Uterus (tissue), 4 donors: ENCODE measurements at places on chromosomes 6 and 20.

DNA sequence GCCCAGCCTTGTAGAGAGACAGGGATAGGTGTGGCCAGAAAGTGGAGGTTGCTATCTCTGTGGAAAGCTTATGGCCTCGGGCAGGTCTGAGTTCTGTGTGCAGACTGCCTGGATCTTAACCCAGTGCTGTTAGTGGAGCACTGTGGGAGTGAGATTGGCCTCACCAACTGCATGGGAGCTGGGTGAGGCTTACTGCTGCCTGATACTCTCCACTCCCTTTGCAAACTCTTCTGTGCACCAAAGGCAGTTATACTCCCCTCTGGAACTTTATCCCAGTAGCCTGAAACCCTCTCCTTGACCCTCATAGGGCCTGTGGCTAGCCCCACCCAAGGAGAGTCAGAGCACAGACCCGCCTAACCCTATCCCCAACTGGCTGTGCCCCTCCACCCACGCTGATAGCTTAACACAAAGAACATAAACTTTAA is 41.4 kb upstream of the PKIB start:
- DNase-seq = no peak

DNA sequence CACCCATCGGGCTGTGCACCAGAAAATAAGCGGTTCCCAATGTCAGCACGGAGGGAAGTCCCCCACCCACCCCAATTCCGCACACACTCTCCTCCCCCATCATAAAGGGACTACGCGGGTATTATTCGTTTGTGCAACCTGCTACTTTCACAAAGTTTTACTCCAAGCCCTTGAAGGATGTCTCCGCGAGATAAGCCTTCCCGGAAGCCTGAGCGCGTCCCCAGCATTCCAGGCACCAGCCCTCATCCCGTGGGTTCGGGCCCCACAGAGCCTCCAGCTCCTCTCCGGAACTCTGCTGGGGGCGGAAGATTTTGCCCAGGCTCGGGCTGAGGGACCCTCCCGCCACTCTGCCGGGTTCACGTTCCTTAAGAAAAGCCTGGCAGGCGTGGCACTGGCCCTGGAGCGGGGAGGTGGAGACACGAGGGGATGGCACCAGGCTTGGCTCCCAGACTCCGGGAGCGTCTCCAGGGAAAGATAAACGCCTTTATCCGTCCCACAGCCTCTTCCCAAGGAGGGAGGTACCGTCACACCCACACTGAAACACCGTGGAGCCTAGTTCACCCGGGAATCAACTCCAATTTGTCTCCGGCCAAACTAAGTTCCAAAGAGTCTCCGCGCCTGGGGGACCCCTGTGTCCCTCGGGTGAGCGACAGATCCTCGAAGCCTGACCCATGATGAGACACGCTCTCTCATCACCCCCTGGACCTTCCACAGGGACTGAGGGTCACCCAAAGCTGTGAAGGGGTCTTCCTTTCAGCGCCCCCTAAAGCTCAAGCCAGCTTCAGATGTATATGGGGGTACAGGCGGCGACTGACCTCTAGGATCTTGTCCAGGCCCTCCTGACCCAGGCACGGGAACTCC is 934 bp downstream of the KCNK5 start:
- no peak for DNase-seq

DNA sequence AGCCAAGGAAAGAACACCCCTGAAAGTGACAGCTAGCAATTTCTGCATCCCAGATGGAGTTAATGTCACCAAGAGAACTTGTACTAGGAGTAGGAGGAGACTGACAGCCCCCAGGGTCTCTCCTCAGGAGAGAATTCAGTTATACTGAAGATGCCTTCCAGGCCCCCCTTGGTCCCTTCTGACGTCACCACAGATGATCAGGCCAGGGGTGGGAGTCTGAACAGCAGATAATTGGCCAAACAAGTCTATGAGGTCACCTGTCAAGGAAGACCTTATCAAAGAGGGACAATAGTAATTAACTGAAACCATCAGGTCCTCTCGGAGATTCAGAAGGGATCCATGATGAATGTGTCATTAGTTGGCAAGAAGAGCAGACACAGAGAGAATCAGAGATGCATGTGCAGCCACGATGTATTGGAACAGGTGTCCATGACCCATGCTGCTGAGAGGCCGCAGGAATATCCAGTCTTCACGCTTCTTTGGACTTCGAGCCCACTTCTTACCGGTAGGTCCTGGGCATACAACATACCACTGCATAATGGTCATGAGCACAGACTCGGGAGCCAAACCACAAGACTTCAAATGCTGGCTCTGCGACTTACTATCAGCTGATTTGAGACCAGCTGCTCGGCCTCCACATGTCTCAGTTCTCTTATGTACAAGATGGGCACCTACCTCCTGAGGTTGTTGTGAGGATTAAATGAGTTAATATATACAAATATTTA is 10.2 kb downstream of the TRIM10 start:
- DNase-seq = no peak

DNA sequence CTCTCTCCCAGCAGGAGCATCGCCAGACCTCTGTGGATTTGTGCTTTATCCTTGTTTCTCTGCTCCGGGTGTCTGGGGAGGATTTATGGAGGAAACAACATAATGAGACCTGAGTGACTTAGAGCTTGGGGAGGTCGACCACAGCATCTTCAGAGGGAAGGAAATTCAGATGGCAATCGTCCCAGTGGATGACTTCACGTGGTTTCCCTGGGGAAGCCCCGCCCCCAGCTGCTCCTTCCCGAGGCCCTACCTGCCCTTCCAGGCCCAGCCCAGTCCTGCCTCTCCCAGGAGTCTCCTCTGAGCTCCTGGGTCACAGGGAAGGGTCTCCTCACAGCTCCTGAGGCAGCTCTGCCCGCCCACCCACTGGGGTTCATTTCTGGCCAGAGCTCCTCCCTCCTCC is 430.3 kb upstream of the SULF2 start:
- DNase-seq = no peak

DNA sequence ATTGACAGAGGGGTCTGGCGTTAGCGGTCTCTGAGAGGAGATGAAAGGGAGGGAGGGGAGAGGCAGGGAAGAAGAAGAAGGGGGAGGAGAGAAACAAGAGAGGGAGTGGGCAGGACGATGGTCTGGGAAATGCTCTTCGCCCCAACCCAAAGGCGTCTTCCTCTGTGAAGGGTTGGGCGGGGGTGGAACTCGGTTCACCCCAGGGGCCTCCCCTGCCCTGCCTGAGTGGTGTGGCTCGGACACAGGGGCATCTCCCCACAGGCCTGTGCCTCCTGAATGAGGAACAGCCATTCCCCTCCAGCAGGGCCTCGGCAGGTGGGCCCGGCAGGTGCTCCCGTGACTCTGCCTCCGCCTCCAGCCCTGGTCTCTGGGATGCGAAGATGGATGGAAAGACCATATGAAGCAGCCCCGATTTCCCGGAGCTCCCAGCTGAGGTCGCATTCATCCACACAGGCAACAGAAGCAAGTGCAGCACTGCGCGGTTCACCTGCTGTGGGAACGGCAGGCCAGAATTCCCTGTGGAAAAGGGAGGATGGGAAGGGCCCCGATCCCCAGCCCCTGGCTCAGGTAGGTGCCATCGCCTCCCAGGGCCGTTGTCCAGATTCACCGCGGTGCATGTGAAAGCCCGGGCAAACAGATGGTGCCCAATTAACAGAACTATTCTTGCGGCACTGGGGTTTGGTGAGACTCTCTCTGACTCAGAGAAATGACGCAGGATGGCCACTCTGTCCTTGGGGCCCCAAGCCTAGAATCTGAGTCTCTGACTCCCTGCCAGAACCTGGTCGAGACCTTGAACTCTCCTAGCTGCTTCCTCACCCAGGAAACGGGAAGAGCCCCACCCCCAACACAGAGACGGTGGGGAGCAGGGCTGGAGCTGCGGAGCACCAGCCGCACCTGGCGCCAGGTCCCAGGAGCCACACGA is 29.4 kb upstream of the RPS6KA2 start:
- no peak for DNase-seq

DNA sequence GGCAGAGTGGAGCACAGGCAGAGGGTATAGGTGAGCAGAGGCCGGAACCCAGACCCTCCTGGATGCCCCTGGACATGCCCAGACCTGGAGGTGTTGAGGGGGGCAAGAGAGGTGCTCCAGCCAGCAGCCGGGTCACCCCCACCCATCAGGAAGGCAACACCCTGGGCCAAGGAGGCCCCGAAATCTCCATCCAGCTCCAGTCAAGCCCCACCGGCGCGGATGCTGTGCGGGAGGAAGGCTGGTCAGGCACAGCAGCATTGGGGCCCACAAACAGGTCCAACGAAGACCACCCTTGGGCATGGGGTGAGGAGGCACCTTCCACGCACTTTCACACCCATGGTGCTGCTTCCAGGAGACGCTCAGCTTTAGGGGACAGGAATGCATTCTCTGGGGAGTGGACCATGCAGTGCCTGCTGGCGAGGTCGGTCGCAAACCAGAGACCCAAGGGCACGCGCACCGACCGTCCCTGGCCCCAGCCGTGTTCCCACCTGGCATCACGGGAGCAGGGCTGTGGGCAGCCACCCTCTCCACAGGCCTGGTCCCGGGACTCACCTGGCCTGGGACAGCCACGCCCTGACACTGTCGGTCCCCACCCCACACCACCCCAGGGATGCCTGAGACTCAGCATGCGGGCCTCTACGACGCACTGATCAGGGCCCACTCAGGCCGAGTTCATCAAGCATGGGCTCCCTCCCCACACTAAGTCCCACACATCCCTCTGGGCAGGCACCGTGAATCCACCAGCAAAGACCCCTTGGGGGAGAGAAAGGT is 43.6 kb upstream of the ZBP1 start:
- peak; percentile 11 for DNase-seq

GRCh38 chr6:133062696-133063306 is 178.4 kb upstream of the EYA4 start:
- DNase-seq = no peak

DNA sequence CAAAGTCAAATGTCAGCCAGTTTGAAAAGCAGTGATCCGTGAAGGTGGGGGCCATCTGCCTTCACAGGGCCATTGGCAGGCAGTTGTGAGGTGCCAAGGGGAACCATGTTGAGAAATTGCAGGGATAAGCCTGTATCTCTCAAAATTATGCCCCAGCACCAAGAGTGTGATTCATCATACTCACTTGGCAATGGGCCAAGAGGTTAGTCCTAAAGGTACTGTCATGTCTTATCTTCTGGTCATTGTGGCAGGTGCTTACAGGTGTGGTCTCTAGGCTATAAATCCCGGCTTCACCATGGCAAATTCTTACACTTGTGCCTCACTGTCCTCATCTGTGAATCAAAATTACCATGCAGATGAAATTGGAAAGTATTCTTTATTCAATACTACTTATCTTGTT is 150.7 kb upstream of the LAMP5 start:
- DNase-seq = no peak

DNA sequence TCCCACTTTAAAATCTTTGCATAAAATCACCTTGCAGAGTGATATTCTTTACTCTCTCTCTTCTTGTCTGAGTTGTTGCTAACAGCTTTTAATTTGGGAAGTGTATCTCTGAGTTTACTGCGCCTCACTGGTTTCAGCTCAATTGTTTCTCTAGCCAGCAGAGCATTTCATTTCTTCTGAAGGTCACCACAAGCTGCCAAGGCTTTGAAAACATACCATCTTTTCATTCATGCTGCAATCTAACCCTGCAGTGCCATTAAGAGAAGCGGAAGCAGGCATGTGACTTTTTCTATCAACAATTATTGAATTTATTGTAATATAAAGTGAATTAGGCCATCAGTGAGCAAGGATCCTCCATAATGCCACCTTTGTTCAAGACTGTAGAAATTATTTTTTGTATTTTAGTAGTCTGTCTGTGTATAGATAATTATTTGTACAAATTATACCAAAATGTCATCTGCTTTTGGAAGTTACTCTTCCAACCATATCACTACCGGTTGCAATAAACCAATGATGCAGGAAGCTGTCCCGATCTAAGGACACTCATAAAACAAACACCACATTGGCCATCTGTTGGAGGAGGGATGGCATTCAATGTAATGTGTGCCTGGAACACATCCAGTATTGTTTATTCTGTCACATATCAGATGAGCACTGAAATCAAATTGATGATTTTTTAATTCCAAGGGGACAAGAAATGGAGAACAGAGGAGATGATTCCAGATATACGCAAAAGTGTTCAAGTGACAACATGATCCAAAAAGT is 26.8 kb downstream of the HS3ST5 start:
- DNase-seq = no peak

DNA sequence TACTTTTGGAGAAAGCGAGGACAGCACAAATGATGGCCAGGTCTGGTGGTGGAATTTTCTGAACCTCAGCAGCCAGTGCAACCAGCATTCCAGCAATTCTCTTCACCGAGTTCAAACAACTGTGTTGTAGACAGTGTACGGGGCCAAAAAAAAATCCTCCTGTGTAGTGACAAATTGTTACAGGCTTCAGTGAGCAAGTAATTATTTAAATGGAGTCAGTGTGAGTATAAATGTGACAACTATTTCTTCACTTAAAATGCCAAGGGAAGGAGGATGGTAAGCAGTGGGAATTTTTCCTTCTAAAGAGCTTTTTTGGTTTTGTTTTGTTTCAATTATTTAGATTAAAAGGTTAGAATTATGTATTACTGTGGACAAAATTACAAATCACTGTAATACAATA is 154.1 kb downstream of the TMEM242 start:
- no peak for DNase-seq

DNA sequence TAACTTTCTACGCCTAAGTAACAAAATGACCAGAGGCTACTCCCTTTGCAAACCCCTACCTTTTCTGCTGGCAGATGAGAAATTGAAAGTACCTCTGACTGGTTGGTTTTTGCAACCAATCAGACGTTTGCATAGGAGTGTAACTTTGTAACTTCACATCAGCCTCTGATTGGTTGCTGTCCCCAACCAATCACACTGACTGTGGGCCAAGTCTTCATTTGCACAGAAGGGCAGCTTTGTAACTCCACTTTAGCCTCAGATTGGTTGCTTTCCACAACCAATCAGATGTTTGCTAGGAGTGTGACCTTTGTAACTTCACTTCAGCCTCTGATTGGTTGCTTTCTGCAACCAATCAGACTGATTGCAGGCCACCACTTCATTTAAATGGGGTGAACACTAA is 89.1 kb downstream of the ME1 start:
- no peak for DNase-seq

- no peak for DNase-seq
These were observed 308.2 kb upstream of the HTR1E start for GRCh38 chr6:86629123-86629522.

- no peak for DNase-seq
These were observed 28.5 kb upstream of the MPC1 start for GRCh38 chr6:166411271-166411670.

- no peak for DNase-seq
These were observed 25.0 kb downstream of the TTBK1 start for GRCh38 chr6:43268355-43268700.
